ENCODE measurements at places on chromosomes 6 and 20. TPM values are rescaled to one million over a fixed set of nuclear protein-coding genes. Genes with fewer than 3 reads are reported as not detected.

DNA sequence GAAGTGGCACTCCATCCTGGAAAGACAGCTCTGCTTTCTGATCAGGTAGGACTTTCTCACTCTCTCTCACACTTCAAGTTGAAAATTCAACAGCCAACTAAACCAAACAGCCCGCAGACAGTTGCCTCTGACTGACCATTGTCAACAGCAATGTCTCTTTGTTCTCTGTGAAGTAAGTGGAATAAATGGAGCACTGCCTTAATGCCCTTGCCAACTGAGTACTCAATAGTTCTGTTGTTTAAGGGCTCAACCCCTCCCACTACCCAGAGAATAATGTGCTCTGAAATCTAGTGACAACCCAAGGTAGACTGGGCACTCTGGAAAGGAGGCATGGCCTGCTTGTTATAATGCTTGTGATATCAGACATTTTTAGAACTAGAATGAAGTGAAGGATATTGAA lies 16.8 kb upstream of the BCLAF1 start:
- no peak for DNase-seq

GRCh38 chr6:46677314-46677654 lies 10.4 kb upstream of the TDRD6 start:
- DNase-seq = no peak

- no peak for DNase-seq
Measured at GRCh38 chr6:69072796-69073195, 437.7 kb downstream of the ADGRB3 start.

DNA sequence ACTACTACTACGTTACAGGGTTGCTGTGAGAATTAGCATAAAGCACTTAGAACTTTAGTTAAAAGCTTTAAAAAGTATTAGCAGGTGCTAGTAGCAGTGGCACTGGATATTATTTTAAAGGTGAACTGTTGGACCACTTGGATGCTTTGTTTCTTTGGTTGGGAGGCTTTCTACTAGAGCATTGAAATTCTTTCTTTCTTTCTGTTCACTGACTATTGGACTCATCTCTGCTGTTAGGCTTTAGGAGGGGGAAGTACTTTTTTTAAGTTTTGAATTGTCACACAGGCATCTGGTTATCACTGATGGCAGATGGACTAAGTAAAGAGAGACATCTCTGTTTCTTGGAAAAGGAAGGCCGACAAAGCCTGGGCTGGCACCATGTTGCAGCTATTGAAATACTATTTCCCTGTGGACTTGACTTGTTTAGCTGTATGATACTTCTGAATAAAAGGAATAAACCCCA lies 4.8 kb downstream of the TBPL1 start:
- no peak for DNase-seq

- DNase-seq = no peak
Measured at GRCh38 chr6:4804095-4804494, 27.9 kb downstream of the CDYL start.

- no peak for DNase-seq
Measured at GRCh38 chr6:111474771-111475170, 8.2 kb downstream of the REV3L start.

- DNase-seq = no peak
Measured at GRCh38 chr20:625360-625932, 15.3 kb upstream of the TCF15 start.

DNA sequence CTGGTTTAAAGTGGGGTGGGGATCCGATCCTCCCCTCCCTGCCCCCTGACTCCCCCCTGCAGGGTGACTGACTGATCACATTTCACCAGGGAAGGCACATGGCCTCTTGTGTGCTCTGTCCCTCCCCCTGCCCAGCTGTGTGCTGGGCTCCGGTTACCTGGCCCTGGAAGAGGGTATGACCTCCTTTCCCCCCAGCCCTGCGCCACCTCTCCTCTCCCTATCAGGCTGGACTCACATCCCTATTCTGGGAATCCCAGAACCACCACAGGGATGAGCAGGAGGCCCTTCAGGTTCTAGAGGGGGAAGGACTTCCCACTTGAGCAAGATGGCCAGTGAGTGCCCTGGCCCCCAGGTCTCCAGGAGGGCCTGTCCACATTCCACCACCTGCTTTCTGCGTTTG lies 2.1 kb upstream of the IP6K3 start:
- DNase-seq = no peak

GRCh38 chr20:61497029-61497627 lies 245.1 kb downstream of the CDH4 start:
- no peak for DNase-seq

GRCh38 chr20:61253264-61253639 lies 1.2 kb downstream of the CDH4 start:
- DNase-seq = no peak

DNA sequence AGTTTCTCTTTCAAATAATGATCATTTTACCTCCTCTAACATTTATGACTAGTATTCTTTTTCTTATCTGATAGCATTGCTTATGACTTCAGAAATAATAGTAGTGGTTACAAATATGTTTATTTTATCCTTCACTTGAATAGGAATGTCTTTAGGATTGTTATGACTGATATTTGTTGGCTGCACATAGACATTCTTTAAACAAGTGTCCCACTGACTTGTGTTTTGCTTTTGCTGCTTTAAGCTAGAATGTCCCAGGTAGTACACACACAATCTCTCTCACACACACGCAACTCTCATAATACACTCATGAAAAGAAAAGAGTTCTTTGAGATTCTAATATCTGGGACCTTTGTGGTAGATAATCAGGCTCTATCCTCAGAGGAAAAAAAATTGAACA lies 21.6 kb downstream of the KIAA1586 start:
- no peak for DNase-seq

GRCh38 chr6:21941926-21942325 lies 348.4 kb downstream of the SOX4 start:
- no peak for DNase-seq

- no peak for DNase-seq
Measured at GRCh38 chr6:106618324-106618723, 11.0 kb downstream of the RTN4IP1 start.

DNA sequence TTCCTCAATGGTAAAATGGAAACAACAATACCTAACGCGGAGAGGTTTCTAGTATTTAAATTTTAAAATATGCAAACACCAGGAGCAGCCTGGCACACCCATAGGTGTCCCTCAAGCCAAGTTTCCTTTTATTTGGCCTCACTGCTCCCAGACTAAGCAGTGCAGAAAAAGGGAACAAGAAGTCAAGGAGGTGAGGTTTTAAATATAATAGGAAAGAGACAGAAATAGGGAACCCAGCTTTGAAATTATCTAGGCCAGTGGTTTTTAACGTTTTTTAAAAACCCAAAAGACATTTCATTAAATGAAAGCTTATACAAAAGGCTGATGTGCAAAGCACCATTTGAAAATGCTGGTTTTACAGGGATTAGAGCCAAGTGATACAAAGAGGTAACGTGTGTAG lies 109.6 kb downstream of the SLC22A3 start:
- no peak for DNase-seq

DNA sequence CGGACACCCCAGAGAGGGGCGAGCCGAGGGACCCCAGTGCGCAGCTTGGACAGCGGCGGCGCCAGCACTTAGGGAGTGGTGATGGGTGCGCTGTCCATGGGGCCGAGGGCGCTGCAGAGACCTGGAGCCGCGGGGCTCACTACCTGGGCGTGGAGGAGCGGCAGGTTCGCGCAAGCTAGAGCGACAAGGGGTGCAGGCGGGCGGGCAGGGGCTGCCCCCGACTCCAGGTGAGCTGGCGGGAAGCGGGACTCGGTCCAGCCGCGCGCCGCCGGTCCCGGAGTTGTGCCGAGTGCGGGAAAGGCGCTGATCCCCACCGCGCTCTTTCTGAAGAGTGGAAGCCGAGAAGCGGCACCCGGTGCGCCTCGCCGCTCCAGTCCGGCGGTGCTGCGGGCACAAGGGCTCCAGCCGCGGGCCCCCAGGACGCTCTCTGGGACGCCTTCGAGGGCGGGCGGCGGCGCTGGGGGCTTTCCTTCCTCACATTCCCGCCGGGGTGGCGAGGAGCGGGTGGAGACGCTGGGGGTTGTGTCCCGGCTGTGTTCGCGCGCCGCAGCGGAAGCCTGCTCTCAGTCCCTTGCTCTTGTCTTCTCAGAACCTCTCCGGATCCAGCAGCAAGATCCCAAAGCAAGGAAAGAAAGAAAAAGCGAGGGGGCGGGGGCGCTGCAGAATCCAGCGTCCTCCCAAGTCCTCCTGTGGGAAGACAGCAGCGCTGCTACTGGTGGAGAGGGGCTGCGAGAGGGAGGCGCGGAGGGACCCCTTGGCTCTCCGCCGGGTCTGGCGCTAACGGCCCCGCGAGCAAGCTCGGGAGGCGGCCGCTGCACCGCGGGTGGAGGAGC lies at the start of gene B3GAT2:
TSS of gene B3GAT2 (minus strand) at position 610 of the 833 bp plus-strand sequence. CDS start 631 bp downstream, outside the sequence.
- no peak for DNase-seq

GRCh38 chr6:13488015-13488895 lies 855 bp upstream of the GFOD1 start:
- DNase-seq = peak; percentile 35

DNA sequence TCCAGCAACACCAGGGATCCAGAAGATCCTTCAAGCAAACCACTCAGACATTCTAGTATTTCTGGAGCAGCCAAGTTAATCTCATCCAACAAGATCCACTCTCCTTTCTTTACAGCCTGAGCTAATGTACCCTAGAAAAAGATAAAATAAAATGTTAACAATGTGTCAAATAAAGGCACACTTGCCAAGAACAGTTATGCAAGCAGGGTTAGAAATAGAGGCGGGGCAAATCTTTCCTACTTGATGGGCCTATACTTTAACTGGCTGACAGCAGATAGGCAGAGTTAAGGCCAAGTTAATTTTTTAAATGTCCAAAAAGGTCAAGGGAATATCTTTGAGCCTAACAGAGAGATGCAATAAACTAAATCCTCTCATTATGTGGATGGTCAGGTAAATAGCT lies 60.8 kb downstream of the MDN1 start:
- DNase-seq = no peak

DNA sequence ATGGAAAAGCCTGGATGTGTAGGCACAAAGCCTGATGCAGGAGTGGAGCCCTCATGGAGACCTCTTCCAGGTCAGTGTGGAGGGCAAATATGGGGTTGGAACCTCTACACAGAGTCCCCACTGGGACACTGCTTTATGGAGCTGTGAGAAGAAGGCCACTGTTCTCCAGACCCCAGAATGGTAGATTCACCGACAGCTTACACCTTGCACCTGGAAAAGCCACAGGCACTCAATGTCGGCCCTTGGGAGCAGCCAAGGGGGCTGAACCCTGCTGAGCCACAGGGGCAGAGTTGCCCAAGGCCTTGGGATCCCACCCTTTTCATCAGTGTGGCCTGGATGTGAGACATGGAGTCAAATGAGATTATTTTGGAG lies 24.9 kb downstream of the NCR2 start:
- DNase-seq = no peak

DNA sequence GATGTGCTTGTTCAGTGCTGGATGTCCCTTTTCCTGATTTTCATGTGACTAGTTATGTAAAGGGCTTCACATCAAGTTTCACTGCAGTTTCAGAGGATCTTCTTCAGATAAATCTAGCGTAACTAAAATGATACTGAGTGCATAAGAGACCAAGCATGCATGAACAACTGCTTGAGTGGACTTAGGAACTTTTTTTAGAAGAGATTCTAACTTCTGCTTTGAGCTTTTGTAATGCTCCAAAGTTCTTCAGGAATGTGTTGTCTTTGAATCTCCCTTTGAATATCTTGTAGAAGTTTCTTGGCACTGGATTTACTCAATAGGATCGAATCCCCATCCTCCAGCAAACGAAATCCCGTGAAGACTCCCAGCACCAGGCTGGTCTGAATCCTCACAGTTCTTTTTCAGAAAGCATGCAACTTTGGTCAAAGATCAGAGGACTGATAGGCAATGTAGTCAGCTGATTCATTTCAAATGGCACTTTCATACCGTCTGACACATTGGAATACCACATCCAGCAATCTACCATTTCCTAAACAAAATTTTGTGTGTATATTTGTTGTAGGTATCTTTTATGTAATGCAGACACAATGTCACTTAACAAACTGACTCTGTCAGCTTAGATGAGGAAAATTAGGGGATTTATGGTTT lies 33.2 kb downstream of the ENPP1 start:
- no peak for DNase-seq

DNA sequence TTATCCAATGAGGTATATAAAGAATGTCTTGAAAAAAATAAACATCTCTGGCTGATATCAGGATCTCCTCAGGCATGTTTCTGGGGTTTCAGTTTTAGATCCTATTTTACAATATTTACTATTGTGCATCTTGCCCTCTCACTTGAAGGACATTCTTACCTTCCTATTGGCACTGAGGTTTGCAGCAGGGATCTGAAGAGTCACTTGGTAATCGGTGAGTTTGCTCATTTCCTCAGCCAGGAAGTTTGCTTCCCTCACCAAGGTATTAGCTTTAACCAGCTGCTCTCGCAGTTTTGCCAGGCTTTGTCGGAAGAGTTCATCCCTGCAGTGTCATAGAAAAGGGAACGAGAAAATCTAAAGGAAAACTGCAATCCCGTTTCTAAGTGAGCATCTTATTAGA lies 101.9 kb upstream of the NUP153 start:
- no peak for DNase-seq

DNA sequence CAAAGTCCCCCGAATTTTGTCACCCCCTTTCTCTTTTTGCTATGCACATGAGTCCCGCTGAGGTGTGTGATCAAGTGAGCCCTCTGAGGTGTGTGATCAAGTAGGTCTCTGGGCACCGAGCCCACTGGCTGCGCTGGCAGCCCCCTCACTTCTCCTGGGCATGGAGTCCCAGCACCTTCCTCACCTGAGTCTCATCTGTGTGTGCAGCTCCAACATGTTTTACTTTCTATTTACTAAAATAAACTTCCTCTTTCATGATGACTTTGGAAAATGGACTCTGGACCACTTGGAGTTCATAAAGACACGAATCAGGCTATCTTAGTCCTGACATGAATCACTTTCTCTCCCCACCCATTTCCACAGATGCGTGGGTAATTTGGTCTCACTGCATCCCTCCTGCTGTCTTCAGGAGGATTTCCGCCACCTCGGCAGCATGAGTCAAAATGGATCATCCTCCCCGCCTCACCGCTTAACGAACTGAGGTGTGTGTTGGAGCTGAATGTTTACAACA lies 39.8 kb downstream of the PRDM1 start:
- DNase-seq = no peak

- DNase-seq = no peak
Measured at GRCh38 chr6:158257425-158257759, 54.9 kb upstream of the TULP4 start.

- no peak for DNase-seq
Measured at GRCh38 chr6:167477688-167478087, 152.8 kb downstream of the TTLL2 start.

The TRAPPC3L gene
- total RNA-seq = not detected

The C6orf118 gene
- not detected for total RNA-seq

The TRIM10 gene
- total RNA-seq = 5.4 TPM

The EFCAB8 gene
- total RNA-seq = 0.20 TPM

The STX7 gene
- 94.5 TPM for total RNA-seq

The RMND1 gene
- 16.0 TPM for total RNA-seq

The SRSF3 gene
- 190 TPM for total RNA-seq

The ADGB gene
- not detected for total RNA-seq

The TMEM14A gene
- total RNA-seq = 35.2 TPM

The GLP1R gene
- 0.06 TPM for total RNA-seq

The PGM3 gene
- total RNA-seq = 50.4 TPM

The SLC4A11 gene
- total RNA-seq = 4.8 TPM

The SRF gene
- 50.5 TPM for total RNA-seq

The KCNQ2 gene
- 0.46 TPM for total RNA-seq

All from mucosa of gallbladder (tissue), 1 donor.